ENCODE measurements at places on chromosomes 5 and 9.

DNA sequence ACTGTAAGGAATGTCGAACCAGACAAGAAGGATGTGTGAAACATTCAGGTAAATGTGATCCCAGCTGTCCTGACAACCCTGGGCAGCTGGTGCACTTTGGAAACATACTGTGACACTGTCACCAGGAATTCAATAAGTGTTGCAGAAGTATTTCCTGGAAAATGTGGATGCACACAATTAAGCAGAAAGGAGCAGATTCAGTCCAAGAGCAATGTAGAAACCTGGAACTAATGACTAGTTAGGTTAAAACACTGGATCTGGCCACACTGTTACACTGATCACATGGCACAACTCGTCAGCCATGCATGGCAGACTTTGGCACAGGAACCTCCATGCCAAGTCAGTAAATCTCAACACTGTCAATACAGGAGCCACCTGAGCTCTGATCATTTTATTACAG lies 109.0 kb downstream of the FAM174A start:
- no peak for DNase-seq

- DNase-seq = no peak
Observed at GRCh38 chr5:58015175-58015574, 444.7 kb downstream of the PLK2 start.

GRCh38 chr9:92160786-92161185 lies 45.6 kb upstream of the SPTLC1 start:
- DNase-seq = no peak

DNA sequence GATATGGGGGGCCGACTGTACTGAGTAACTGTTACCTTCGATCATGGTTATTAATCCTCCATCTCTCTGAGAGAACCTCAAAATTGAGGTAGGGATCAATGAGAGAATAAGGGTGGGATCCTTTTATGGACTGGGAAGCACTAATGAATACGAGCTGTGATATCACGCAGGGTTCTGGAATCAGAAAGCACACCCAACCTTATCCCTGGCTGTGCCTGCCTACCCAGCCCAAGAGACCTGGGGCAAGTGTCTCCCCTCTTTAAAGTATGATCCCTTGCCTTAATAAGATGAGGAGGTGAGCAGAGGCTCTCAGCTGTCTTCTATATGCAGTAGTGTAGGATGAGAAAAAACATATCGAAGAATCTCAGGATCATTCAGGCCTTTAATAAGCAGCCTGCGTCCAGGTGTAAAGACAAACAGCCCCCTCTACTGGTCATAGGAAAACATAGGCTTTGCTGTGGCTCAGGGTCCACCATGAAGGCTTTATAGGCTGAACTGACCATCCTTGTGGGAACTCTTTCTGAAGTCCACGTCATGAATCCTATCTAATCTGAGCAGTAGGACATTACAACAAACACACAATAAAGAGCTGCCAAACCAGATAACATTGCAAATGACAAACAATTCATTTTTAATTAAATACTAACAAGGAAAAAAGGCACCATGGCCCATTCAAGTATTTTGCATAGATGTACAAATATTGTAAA lies 16.8 kb downstream of the NIPAL4 start:
- DNase-seq = no peak

- no peak for DNase-seq
Observed at GRCh38 chr5:157115502-157115901, 6.7 kb upstream of the HAVCR2 start.

- DNase-seq = no peak
Observed at GRCh38 chr5:133428072-133428660, 184.2 kb downstream of the FSTL4 start.

DNA sequence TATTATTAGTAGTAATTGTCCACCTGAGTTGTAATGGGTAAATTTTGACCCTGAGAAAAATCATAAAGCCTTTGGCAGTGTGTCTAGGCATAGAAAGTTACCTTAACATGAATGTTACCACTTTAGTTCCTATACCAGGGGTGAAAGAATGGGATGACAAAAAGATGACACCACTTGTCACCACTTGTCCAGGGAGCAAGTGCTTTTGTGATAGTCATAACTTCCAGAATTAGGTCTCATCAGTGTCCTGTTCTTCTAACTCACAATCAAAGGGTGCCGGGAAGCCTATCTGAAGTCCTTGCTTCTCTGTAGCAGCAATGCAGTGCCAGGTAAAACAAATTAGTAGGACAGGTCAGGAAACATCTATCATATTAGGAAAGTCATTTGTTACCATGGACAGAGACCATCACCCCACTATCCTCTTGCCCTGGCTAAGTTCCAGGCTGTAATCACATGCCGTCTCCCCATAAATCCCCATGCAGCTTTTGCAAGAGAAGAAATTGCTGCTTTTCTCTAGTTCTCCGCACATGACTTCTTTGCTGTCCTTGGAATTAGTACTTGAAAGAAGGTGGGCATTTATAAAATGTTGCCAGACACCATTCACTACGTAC lies 156.5 kb upstream of the SGCD start:
- DNase-seq = no peak

DNA sequence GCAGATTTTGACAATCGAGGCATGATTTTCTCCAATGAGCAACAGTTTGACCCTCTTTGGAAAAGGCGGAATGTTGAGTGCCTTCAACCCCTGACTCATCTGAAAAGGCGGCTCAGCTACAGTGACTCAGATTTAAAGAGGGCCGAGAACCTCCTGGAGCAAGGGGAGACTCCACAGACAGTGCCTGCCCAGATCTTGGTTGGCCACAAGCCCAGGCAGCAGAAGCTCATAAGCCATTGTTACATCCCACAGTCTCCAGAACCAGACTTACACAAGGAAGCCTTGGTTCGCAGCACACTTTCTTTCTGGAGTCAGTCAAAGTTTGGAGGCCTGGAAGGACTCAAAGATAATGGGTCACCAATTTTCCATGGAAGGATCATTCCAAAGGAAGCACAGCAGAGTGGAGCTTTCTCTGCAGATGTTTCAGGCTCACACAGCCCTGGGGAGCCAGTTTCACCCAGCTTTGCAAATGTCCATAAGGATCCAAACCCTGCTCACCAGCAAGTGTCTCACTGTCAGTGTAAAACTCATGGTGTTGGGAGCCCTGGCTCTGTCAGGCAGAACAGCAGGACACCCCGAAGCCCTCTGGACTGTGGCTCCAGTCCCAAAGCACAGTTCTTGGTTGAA lies 13.6 kb downstream of the PTPDC1 start:
- no peak for DNase-seq

DNA sequence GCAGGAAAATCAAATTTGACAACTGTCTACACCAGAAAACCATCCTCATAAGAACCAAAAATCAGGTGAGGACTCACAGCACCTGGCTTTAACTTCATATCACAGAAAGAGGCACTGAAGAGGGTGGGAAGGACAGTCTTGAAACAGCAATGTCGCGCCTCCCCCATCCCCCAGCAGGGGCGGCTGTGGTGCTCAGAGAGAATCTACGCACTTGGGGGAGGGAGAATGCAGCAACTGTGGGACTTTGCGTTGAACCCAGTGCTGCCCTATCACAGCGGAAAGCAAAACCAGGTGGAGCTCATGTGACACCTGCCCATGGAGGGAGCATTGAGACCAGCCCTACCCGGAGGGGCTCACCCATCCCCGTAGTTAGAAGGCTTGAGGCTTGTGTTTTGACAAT lies 191.8 kb downstream of the MSX2 start:
- DNase-seq = no peak

GRCh38 chr5:17378346-17378997 lies 119.6 kb upstream of the TAF11L2 start:
- DNase-seq = no peak

- no peak for DNase-seq
Observed at GRCh38 chr5:75243510-75243909, 6.8 kb upstream of the ANKRD31 start.

GRCh38 chr5:93371893-93372292 lies 209.1 kb downstream of the NR2F1-AS1 start:
- DNase-seq = no peak

DNA sequence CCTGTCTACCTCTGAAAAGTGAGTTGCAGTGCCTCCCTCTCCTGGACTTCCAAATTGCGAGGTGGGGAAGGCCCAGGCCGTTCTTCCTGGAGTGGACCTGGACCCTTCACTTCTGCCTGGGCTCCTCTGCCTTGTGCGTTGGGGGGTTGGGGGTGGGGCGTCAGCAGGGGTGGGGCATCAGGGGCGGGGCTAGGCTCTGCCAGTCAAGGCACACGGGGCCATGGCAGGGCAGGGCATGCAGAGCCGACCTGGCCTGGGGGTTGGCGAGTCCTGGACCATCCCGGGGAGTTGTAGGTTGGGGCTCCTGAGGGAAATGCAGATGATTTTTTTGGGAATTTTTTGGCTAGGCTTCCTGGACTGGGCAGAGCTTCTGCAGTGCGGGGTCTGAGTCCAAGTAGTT lies 87.1 kb downstream of the EHMT1 start:
- no peak for DNase-seq

GRCh38 chr5:133466556-133467334 lies 145.6 kb downstream of the FSTL4 start:
- DNase-seq = no peak

DNA sequence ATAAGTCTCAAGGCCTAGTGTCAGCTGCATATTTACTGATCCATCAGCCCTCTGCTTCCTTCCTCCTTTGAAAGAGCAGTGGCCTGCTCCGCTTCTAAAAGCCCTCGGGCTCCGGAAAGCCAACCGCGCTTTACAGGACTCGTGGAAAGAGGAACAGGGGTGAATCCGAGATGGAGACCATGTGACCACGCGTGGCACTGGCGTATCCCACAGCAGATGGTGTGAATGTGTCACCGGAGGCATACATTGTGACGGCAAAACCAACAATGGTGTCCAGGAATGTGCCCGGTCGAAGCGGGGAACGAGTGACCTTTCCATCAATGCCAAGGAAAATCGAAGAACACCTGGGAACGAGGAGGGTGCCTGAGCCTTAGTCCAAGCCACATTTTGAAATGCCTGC lies 484.6 kb downstream of the SPATA31A7 start:
- DNase-seq = no peak

- no peak for DNase-seq
Observed at GRCh38 chr5:124764585-124764984, 18.1 kb upstream of the ZNF608 start.

- DNase-seq = no peak
Observed at GRCh38 chr9:87350915-87351314, 146.8 kb upstream of the DAPK1 start.

DNA sequence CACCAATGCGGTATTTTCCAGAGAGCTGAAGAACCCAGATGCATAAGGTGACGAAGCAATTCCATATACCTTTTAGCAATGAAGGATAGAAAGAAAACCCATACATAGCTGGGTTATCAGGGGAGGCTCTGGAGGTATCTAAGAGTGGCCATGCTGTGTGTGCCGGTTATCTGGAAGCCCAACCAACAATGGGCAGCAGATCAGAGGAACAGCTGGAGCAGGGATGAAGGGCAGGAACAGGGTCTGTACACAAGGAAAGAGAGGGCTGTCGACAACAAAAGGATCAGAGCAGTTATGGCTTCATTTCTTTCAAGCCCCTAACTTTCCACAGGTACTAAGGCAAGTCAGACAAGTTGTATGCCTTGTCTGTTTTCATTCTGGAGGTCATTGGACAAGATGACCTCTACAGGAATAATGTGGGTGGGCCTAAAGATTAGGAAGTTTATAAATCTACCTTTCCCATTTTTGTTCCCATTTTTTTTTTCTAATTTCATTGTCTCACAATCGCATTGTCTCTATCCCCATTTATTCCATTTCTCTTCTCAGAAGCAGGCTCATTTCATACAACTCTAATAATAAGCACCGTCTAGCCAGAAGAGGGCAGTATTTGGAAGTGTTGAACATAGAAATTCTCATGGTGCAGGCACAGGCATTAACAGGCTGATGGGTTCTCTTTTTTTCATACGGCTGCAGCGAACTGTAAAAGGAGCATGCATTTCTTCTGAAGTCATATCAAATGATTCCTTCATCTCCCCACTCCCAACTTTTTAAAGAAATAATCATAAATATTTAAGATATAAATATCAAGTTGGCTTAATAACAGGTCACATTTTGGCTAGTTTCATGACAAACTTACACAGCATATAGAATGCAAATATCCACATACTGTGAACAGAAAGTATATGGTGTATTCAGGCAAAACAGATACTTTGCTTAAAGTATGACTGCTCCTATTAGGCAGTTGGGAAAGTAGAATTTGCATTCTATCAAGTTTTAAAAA lies 63.5 kb downstream of the ZNF474 start:
- no peak for DNase-seq

DNA sequence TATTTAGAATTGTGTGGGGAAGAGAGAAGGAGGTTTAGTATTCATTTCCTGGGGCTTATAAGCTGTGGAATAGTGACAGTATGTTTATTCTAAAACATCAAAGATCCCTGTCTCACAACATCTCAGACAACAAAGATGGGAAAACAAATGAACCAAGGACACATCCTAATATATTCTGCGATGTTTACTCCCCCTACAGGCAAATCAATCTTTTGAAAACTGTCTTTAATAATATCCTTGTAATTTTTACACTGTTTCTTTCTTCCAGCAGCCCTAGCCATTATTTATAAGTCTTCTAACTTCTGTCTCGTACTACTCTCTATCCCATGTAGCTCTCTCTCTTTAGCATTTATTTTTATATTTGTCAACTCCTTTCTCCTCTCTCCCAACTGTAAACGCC lies 33.5 kb upstream of the TMEM252 start:
- DNase-seq = no peak

- no peak for DNase-seq
Observed at GRCh38 chr5:5986492-5987178, 391.7 kb downstream of the MED10 start.
